ENCODE measurements at places on chromosomes 1 and 21.

DNA sequence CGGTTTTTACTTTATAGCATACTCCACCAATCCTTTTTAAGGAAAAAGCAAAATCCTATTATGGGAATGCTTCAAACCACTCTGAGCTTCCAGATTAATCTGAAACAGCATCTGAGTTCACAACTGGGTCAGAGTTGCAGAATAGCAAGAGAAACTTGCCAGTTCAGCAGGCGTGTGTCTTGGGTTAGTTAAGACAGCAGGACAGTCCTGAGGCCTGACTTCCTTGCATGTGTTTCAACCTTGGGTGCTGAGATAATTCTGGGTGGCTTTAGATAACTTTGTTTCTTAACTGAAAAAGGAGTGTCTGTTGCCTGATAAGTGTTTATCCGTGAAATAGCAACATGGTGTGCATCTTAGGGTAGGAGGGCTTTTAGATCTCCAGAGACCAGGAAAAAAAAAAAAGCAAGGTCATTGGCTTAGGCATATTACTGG lies 169.2 kb downstream of the DHRS3 start:
- no peak for DNase-seq

DNA sequence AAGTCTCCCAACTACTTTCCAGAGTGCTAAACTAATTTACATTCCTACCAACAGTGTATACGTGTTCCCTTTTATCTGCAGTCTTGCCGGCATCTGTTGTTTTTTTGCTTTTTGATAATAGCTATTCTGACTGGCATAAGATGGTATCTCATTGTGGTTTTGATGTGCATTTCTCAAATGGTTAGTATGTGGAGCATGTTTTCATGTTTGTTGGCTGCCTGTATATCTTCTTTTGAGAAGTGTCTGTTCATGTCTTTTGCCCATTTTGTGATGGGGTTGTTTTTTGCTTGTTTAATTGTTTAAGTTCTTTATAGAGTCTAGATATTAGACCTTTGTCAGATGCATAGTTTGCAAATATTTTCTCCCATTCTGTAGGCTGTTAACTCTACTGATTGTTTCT lies 46.6 kb downstream of the MAST2 start:
- no peak for DNase-seq

DNA sequence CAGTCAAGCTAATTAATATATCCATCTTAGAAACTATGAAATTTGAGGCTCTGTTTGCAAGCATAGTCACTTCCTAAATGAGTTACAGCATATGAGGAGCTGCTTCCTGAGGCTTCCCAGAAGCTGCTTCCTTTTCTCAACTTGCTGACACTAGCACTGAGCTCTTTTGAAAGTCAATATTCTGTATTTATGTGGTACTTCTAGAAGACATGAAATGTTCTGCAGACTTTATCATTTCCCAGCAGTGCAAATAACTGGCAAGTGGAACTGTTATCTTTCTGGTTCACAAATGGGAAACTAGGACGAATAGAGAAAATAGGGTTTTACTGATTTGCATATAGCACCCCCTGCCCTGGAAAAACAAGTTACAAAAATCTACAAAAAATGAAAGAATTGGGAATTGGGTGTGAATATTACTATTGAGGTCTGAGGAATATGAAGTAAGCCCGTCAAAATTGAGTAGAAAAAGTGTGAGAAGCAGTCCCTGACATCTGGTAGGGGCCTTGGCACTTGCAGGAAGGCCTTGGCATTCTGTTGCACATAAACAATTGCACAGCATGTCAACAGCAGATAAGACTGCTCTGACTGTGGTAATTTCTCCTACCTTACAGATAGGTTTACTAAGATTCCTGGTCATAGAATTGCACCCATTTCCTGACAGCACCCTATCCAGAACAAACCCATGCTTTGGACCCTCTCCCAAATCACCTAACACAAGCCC lies 7.1 kb downstream of the GIPC2 start:
- no peak for DNase-seq

- DNase-seq, result no peak
Measured at GRCh38 chr1:218409946-218410510, 64.9 kb downstream of the TGFB2 start.

GRCh38 chr1:22452481-22452957 lies 868 bp downstream of the ZBTB40 start:
- no peak for DNase-seq

GRCh38 chr1:166527752-166528151 lies 311.5 kb upstream of the POGK start:
- DNase-seq, result no peak

DNA sequence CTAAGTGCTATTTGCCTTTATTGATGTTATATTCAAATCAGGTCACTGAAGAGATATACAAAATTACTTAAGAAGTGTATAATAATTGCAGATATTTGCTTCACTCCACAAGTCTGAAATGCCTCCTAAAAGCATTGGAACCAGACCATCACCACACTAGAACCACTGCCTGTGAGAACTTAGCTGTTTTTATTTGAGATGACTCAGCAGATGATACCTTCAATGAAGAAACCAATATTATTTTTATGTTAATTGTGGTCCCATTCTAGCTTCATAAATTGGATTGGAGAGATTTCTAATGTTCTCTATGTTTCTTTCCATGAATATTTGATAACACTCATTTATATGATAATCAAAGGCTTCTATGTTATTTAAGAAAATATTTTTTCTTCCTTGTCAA lies 740.6 kb downstream of the KCNT2 start:
- no peak for DNase-seq

GRCh38 chr1:215005656-215006345 lies 76.7 kb upstream of the KCNK2 start:
- no peak for DNase-seq

DNA sequence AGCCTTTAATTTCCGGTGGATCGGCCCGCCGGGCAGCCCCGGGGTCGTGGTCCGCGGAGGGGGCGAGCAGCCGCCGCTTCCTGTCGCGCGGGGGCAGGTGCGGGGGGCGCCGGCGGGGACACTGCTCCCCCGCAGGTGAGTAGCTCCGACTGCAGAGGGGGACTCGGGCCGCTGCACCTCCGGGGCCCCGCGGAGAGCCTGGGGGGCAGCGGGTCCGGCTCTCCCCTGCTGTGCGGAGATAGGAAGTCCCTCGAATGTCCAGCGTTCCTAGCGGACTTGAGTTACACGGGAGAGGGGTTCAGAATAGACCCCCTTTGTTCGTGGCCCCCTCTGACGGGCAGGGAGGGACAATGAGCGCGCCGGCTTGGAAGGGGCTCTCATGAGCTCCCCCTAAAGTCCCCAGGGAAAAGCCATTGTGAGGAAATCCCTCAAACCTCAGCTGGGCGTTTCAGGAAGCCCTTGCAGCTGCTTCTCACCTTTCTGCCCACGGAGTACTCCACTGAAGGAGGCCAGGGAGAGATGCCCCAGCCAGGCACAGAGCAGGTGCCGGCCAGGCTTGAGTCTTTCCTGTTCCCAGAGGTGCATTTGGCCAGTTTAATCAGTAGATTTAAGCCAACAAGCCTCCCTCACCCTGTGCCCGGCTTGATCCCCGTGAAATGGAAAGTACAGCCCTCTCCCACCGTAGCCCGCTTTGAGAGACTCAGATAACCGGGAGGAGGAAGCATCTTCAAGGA lies 925 bp downstream of the PDE9A start:
- no peak for DNase-seq

- DNase-seq, result no peak
Measured at GRCh38 chr1:106875622-106876021, 180.9 kb upstream of the PRMT6 start.

GRCh38 chr1:42043811-42044210 lies 109.4 kb upstream of the GUCA2B start:
- no peak for DNase-seq

DNA sequence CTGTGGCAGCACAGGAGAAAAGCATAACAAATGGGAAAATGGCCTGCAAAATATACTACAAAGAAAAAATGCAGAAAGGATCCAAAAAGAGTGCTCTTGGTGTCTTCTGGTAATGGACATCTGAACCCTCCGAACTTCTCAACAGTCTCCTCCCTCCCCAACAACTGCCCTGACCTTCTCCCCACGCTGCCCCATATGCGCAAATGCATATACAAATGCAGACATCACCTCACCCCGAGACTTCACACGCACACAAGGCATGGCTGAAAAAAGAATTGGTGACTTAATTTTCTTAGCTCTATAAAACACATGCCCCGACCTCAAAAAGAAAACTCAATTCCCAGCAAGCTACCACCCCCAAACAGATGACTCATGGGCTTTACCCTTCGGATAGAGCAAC lies 8.4 kb downstream of the KCND3 start:
- DNase-seq, result no peak

- DNase-seq, result no peak
Measured at GRCh38 chr1:121516234-121516967, 331.6 kb downstream of the SRGAP2C start.

DNA sequence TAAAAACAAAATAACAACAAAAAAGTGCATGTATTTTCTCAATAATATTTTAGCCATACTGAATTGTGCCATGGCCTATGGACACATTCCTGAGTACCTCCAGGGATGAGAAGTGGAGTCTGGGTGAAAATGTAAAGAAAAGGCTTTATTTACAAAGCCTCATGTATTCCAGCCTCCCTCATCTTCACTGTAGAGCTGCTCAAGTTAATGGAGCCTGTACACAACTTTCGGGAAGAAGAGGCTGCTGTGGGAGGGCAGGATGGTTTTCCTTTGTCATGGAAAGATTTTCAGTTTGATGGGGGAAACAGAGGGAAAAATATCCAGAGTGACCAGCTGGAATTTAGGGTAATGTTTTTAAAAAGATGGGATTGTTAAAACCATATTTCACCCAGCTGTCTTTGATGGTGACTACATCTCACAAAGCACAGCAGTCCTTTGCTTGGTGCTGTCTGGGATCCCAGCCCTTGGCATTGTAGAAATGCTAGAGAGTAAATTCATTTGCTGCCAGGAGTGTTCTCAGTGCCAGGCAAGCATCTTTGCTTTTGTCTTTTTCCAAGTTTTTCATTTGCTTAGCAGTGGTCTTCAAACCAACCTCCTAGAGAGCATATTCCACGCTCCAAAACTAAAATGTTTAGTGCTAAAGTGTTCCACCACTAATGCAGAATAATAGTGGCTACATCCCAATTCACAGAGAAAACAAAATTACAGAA lies 54.9 kb downstream of the DPT start:
- DNase-seq, result no peak

DNA sequence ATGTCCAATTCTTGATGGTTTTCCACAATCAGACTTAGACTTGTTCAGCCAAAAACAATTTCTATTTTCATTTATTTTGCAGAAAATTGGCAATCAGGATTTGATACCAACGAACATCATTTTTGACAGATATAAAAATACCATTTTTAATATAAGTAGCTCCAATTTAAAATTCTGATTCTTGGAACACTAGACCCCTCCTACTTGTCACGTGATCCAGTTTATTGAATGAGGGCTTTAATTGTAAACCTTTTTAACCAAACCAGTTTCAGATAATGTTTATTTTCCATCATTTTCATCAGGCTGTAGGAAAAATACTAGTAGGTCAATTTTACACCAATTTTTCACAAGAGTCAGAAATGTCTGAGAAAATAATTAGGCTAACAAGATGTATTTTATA lies 607.2 kb upstream of the RGS18 start:
- no peak for DNase-seq

DNA sequence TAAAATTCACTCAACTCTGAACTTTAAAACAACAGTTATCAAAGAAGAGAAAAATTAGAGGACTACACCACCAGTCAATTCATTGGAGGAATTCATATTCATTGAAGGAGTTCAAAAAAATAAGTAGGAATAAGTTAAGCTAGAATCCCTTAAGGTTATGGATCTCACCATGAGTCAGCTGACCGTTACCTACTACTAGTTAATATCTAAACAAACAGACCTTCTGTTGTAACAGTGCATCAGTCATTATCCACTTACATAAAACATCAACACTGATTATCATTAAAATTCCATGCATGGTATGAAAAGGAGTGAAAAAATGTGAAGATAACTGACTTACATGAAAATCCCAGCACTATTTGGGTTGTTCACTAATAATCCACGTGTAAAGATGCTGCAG lies 44.9 kb downstream of the FOXJ3 start:
- DNase-seq, result no peak

- no peak for DNase-seq
Measured at GRCh38 chr1:24711329-24711728, 33.9 kb upstream of the CLIC4 start.

DNA sequence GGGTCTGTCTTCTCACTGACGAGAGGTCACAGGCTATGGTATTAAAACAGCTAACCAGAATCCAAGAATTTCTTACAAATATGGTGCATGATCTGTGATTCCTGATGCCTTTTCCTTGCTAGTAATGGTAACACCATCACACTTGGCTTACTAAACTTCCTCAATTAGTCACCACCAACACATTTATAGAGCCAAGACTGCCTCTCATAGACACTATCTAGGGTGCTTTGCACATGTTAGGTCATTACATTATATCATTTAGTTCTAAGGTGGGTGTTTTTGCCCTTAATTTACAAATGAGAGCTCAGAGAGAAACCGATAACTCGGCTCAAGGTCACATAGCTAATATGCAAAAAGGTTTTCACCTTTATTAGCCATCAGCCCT lies 8.7 kb downstream of the KIF21B start:
- DNase-seq, result no peak

DNA sequence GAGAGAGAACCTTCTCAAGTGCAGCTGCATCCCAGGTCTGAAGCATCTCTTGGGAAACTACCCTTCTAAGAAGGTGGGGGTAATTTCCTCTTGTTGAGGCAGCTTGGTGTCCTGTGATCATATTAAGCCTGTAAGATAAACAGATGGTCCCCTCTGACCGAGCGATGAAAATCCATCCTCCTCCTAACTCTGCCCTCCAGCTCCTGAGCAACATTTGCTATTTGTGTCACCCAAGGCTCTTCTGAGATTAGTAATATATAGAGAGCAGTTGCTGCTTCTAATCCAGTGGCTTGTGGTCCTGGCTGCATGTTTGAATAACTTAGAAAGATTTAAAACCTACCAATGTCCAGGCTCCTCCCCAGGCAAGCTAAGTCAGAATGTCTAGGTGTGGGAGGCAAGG lies 123.7 kb downstream of the DISC1 start:
- no peak for DNase-seq

- no peak for DNase-seq
Measured at GRCh38 chr1:170800265-170800664, 135.1 kb upstream of the MROH9 start.

DNA sequence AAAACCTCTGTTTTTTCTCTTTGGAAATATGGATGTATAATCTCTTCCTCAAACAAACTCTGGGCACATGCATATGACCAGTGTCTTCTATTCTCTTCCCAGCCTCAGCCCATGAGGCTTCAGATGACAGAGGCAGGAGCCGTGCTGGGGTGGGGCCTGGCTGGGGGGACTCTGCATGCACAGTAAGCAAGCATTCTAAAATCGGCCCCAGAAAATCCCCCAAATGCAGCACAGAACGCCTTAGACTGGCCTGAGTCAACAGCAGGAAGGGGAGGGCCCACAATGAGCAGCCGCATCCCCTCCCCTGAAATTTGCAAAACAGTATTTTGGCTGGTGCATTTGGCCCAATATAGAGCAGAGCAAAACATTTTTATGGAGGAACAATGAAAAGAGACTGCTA lies 47.8 kb downstream of the ITPKB start:
- no peak for DNase-seq

Measured in stimulated activated CD4-positive, alpha-beta T cell treated with anti-CD3 and anti-CD28 coated beads, Interleukin-2, amount 100 ng/mL, for 4 hours (primary cell).